ENCODE measurements at places on chromosomes 7 and 10. TPM values are rescaled to one million over a fixed set of nuclear protein-coding genes. Genes with fewer than 3 reads are reported as not detected.

DNA sequence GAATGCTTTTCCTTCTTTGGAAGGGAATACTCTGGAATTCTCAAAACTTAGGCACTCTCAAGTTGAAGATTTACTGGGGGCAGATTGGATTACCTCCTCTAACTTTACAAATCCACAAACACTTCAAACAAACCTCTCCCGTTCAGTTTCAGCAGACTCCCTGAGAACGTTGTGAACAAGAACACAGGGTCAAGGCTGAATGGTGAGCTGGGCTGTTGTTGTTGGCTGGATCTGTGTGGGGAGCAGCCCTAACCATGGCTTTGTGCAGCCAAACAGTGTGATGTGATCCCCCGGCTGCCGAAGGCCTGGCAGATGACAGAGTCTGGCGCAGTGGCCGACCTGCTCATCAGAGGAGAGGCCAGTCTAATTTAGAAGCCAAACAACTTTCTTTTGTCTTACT, 93.1 kb downstream of the BMPER start:
- H3K36me3 ChIP-seq = no peaks in the 10 kb centered on the region
- H3K4me1 ChIP-seq = no peaks in the 10 kb centered on the region
- DNase-seq = peak; percentile 61
- no peak overlapping the region for H3K27ac ChIP-seq
- no peaks in the 10 kb centered on the region for H3K27me3 ChIP-seq
- H3K4me3 ChIP-seq = no peak overlapping the region

DNA sequence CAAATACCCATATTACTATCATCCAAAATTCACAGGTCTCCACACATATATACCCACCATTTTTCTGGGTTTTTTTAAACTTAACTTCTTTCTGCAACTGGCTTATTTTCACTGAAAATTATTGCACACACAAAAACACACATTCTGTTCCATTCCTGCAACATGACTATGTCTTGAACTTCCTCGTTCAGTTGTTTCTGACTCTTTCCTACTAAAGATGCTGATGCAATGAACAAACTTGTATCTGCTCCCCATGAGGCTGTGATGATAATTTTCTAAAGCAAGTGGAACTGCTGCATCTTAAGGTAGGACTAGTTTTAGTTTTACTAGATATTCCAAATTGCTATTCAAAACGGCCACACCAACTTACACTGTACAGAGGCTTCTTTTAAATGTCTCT, 77.7 kb downstream of the OSBPL3 start:
- no peak overlapping the region for H3K4me3 ChIP-seq
- H3K27ac ChIP-seq = no peak overlapping the region
- H3K36me3 ChIP-seq = no peaks in the 10 kb centered on the region
- H3K4me1 ChIP-seq = no peaks in the 10 kb centered on the region

- H3K27me3 ChIP-seq = no peaks in the 10 kb centered on the region
- H3K36me3 ChIP-seq = no peaks in the 10 kb centered on the region
- H3K4me3 ChIP-seq = no peak overlapping the region
Measured at GRCh38 chr7:1450987-1451386, 8.3 kb downstream of the MICALL2 start.

- peak; percentile 82 for DNase-seq
- H3K36me3 ChIP-seq = no peaks in the 10 kb centered on the region
- H3K27me3 ChIP-seq = no peaks in the 10 kb centered on the region
- no peak overlapping the region for H3K27ac ChIP-seq
Measured at GRCh38 chr10:102678842-102679289, 34.6 kb downstream of the TRIM8 start.

DNA sequence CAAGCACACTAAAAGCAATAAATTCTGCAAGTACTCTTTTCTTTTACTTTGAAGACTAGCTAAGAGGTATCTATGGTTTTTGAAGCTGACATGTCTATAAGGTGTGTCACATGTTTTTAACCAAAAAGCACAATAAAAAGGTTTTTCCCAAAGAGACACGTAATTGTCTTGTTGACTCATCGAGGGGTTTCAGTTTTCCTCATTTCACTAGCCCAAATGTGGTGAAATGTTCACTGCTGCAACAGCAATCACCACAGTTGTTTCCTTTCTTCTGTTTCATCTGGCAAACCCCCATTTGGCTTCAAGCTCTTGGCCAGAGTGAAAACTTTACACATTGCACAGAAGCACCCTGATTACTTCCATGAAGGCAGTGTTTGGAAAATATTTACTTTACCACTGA, 3.8 kb upstream of the HOXA4 start:
- no peaks in the 10 kb centered on the region for H3K36me3 ChIP-seq
- no peak for DNase-seq
- H3K4me1 ChIP-seq = no peaks in the 10 kb centered on the region
- H3K4me3 ChIP-seq = no peak overlapping the region
- H3K27ac ChIP-seq = no peak overlapping the region
- H3K27me3 ChIP-seq = no peaks in the 10 kb centered on the region

DNA sequence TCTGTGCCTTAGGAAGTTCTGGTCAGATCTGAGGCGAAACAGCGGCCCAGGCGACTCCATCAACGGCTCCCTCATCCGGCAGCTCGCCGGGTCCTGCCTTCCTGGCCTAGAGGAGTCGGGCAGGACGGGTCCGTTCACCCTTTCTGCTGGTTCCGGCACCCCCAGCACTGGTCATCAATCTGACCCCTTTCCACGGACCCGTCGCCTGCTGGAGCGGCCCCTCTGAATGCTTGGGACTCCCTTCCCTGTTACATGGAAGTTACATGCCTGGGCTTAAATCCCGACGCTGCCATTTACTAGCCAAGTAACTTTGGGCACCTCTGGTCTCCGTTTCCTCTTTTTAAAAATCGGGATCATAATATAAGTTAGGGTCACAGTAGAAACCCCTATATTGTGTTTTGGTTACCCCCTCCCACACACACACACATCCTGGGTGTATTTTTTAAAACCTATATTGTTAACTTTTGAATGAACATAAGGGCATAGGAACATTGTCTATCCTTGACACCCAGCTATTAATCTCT, 607 bp upstream of the GGCT start:
- H3K4me1 ChIP-seq = no peaks in the 10 kb centered on the region
- H3K27me3 ChIP-seq = no peaks in the 10 kb centered on the region
- no peaks in the 10 kb centered on the region for H3K36me3 ChIP-seq
- no peak for DNase-seq

The AGBL3 gene
- 2.5 TPM for total RNA-seq

The LIPJ gene
- not detected for total RNA-seq

The MPP7 gene
- 95.3 TPM for total RNA-seq

The TPST1 gene
- 22.0 TPM for total RNA-seq

The WNT2 gene
- 4.7 TPM for total RNA-seq

The CPVL gene
- total RNA-seq = 50.2 TPM

The IL6 gene
- total RNA-seq = 112 TPM

Data from aorta (tissue), 5 donors.